ENCODE measurements at places on chromosomes 12 and 14.
A peak's percentile ranks its signal among the peaks of the same experiment; 100 is the strongest.

- DNase-seq = peak; percentile 92
Observed at GRCh38 chr14:28608851-28609828, 157.4 kb upstream of the FOXG1 start.

DNA sequence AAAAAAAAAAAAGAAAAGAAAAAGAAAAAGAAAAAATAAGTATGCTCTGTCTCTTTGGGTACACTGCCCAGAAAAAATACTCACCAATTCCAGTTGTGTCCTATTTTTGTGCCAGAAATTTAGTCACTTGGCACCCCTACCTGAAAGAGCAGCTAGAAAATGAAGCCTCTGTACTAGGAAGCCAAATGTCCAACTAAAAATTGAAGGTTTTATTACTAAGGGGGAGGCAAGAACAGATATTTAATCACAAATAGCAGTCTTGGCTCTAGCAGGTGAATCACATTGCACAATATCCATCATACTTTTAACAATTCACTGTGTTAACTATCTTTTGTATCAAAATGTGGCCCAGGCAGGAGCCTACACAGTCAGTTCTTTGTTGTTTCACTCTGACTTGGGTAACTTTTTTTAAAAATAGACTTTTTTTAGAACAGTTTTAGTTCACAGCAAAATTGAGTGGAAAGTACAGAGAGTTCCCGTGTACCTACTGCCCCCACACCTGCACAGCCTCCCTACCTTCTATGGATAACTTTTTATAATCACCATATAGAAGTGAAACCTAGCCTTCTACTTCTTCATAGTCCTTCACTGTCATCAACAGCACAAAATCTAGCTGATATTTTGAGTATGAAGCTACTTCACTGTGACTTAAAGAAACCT, 87.1 kb upstream of the ATF7IP start:
- no peak for DNase-seq

- no peak for DNase-seq
Observed at GRCh38 chr14:104265918-104266630, 127.7 kb downstream of the KIF26A start.

GRCh38 chr14:22412926-22413411, 176.1 kb downstream of the DAD1 start:
- peak; percentile 44 for DNase-seq

DNA sequence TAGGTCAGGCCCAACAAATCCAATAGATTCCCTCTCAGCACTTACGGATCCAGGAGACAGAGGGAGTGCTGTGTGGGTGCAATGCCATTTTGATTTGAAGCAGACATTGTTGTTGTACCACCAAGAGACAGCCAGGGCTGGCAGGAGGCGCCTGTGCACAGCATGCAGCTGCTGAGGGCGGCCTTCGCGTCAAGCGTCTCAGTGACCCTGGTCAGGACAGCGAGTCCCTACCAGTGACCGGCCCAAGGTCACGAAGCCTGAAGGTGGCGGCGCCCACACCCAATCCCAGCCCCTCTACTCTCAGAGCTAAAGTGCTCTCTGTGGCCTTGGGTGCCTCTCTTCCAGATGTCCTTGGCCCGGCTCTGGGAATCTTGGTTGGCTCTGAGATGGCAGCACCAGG, 40.5 kb downstream of the PRMT8 start:
- DNase-seq = no peak

- DNase-seq = no peak
Observed at GRCh38 chr14:35355981-35356841, 48.3 kb downstream of the NFKBIA start.

GRCh38 chr12:89085421-89085820, 266.9 kb downstream of the DUSP6 start:
- no peak for DNase-seq

- no peak for DNase-seq
Observed at GRCh38 chr12:27504507-27504906, 19.5 kb upstream of the PPFIBP1 start.

DNA sequence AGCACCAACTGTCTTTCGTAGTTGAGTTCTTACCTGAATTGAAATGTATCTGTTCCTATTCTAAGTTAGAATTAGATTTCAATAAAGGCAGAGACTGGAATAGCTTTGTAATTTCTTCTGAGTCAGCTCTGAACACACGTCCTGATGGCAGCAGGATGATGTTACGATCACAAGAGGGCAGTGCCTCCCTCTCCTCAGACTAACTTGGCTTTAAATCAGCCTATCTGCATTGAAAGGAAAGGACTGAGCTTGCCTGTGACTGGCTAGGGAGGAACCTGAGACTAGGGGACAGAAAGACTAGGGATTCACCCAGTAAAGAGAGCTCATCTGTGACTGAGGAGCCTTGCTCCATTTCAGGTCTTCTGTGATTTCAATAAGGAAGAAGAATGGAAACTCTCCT, 323.7 kb upstream of the OR4E1 start:
- DNase-seq = peak; percentile 6

DNA sequence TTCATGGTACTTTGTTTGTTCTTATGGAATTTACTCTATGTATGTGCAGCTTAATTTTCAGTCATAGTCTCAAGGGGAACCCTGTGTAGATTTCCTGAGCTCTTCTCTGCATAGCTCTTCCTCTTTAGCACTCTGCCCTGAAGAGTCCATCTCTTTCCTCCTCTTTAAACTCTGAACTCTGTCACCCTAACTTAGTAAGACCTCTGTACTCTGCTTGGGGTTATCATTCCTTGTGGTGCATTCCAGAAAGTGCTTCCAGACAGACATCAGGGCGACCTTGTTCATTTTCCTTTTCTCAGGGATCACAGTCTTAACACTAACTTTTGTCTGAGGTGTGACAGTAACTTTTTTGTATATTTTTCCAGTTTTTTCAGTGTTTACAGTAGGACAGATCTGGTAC, 179.3 kb downstream of the RAD51B start:
- DNase-seq = no peak

GRCh38 chr12:57765003-57765697, 1.7 kb downstream of the CYP27B1 start:
- no peak for DNase-seq

- no peak for DNase-seq
Observed at GRCh38 chr12:67758119-67758518, 109.6 kb downstream of the DYRK2 start.

DNA sequence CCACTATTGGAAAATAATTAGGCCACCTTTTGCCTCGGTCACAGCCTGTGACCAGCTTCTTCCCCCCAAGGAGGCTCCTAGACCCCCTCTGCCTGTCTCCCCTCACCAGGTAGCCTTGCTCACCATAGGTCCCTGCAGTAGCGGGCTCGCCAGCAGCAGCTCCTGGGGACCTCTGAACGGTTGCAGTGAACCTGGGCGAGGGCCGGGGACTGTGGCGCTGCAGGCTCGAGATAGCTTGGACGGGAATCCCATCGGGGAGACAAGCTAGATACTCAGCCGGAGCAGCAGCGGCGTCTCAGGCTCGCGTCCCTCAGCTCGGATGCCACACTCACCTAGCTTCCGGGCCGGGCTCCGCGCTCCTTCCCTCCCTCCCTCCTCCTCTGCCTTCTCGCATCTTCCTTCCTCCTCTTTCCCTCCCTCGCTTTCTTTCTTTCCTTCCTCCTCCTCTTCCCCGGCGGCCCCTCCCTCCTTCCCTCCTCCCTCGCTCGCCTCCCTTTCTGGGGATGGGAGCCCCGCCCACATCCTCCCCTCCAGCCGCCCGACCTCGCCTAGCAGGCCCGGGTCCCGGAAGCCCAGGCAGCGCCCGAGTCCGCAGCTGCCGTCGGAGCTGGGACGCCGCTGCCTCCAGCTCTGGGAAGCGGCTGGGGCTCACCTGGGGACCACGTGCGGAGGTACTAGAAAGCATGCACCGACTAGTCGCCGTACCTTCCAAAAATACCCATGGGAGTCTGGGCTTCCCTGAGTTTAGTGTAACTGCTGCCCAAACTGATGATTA, at the start of gene BMP4:
Gene BMP4, minus strand, starts transcription at position 399 of the 775 bp plus-strand sequence. CDS start 4,603 bp downstream, outside the sequence.
- peak; percentile 80 for DNase-seq

GRCh38 chr12:118606690-118607089, 230.3 kb downstream of the SUDS3 start:
- DNase-seq = no peak

- no peak for DNase-seq
Observed at GRCh38 chr14:58833634-58834378, 196.0 kb downstream of the DACT1 start.

- DNase-seq = no peak
Observed at GRCh38 chr12:125140279-125141209, 75.3 kb downstream of the AACS start.

GRCh38 chr12:83827193-83827592, 1085.4 kb downstream of the SLC6A15 start:
- DNase-seq = peak; percentile 56

DNA sequence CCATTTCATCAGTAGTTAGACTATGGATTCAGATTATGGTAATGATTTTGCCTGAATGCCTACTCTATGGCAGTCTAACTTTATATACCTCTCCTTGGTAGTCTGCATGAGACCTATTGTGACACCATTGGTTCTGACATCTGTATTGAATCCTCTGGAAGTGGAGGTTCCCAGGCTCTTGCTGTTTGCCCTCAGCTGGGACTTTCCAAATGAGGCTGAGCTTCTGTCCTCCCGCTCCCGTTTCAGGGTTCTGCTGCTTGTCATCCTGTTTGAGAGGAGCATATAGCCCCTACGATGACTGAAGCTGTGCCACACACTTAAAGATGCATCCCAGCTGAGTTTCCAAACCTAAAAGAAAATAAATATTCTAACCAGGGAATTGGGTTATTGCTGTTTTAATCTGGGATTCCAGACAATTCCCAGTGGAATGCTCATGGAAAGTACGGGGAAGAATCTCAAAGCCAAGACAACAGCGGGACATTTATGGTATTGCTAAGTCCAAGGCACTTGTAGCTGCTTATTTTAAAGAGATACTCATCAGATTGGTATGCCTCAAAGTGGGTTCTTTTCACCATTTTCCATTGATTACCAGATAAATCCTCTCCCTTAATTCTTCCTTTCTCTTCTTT, 105.9 kb downstream of the ETV6 start:
- DNase-seq = no peak

GRCh38 chr14:74582910-74583581, 29.0 kb downstream of the LTBP2 start:
- DNase-seq = peak; percentile 90

DNA sequence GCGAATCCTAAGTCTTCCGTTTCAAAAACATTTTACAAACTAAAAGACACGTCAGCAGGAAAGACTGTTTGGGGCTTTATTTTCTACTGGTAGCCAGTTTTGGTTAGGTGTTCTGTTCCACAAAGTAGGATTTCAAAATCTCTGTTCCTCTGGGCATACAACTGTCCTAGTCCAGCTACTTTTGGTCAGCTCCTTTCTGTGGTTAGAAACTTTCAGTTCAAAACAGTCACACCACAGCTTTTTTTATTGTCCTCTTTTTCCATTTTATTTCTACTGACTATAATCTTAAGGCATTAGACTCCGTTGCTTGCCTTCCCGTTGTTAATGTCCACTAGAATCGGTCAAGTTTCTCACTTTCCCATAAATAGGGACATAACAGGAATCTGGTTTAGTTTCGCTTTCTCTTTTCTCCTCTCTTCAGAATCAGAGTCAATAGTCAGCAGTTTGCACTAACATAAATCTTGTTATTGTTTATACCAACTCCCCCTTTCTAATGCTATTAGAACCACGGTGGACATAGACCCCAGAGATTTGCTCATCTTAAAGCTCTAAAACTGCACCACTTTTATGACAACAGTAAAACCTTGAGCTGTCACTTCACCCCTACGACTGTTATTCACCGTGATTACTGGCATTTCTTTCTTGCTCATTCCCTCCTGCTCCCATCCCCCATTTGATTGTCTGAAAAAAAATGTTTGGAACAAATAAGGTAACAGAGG, 41.5 kb upstream of the NPAS3 start:
- DNase-seq = no peak

DNA sequence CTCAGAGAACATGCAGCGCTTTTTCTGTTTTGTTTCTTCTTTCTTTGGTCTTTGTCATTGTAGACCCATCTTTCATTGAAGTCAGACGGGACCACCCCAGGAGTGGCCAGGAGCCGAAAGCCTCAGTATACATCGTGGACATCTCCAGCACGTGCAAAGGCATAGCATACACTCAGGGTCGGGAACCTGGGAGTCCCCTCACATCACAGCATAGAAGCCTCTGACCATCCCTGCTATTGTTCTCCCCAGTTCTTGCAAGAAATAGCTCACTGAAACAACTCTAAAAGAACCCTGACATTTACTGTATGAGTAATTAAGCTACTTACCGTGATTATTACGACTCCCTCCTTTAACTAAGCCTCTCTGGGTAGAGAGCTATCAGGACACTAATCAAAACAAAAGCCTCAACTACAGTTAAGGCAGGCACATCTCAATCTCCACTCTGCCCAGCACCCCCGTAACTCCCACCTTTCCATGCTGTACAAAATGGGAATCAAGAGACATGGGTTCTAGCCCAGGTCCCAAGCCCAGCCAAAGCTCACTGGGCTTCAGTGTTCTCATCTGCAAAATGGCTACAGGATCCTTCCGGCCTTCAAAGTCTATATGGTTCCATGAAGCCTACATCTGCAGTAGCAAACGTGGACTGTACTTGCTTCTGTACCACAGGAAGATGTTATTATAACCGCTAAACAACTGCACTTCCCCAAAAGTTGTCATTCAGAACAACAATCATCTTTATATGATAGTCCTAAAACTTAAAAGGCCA, 6.7 kb downstream of the CCDC88C start:
- no peak for DNase-seq

DNA sequence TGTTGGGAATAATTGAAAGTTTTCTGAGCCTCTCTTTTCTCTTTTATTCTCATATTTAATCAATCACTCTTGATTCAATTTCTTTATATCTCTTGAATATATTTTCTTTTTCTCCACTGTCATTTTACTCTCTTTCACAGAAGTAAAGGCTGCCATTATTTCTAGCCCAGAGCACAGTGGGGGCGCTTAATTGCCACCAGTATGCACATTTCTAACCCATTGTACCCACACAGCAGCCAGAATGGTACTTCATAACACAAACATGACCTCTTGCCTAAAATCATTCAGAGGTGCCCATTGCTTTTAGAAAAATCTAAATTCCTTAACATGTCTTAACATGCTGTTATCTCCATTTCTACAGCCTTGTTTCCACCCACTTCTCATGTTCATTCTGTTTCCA, 190.2 kb upstream of the LMO3 start:
- DNase-seq = no peak

DNA sequence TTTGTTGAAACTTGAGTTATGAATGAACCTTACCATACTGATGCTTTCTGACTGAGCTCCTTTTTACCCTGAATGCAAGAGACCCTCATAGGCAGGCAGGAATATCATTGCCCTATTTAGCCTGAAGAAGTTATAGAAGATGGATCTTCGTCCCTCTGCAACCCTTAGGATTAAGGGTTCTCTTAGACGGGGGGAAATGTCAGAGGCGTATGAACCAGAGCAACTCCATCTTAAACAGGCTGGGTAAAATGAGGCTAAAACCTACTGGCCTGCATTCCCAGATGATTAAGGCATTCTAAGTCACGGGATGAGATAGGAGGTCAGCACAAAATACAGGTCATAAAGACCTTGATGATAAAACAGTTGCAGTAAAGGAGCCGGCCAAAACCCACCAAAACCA, 7.5 kb downstream of the ATF1 start:
- DNase-seq = no peak

- peak; percentile 47 for DNase-seq
Observed at GRCh38 chr14:55780156-55780946, 200.3 kb downstream of the KTN1 start.
